ENCODE measurements at places on chromosomes 1 and 21.

GRCh38 chr1:68454534-68454933, 4.8 kb upstream of the RPE65 start:
- no peak for DNase-seq

DNA sequence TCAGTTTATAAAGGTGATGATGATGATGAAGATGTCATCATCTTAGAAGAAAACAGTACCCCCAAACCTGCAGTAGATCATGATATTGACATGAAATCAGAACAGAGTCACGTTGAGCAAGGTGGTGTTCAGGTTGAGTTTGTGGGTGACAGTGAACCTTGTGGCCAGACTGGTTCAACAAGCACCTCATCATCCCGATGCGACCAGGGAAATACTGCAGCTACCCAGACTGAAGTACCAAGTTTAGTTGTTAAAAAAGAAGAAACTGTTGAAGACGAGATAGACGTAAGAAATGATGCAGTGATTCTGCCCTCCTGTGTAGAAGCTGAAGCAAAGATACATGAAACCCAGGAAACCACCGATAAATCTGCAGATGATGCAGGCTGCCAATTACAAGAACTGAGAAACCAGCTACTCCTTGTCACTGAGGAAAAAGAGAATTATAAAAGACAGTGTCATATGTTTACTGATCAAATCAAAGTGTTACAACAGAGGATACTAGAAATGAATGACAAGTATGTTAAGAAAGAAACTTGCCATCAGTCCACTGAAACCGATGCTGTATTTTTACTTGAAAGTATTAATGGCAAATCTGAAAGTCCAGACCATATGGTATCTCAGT, 16.0 kb upstream of the CHAF1B start:
- DNase-seq, result no peak

GRCh38 chr1:160659566-160659965, 12.7 kb upstream of the SLAMF1 start:
- DNase-seq, result no peak

DNA sequence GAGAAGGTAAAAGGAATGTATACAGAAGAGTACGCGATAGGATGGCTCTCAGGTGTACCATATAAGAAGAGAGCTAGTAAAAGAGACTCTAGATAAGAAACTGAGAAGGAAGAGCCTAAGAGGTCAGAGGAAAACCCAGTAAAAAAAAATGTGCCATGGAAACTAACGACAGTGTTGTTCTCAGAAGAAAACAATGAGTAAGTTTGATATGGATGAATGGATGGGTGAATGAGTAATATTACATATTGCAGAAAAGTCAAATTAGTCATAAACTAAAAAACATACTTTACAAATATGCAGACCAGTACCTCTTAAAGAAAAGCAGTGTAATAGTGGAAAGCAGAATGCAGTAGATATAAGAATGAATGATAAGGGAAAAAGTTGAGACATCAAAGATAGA, 316.2 kb downstream of the HMCN1 start:
- no peak for DNase-seq

DNA sequence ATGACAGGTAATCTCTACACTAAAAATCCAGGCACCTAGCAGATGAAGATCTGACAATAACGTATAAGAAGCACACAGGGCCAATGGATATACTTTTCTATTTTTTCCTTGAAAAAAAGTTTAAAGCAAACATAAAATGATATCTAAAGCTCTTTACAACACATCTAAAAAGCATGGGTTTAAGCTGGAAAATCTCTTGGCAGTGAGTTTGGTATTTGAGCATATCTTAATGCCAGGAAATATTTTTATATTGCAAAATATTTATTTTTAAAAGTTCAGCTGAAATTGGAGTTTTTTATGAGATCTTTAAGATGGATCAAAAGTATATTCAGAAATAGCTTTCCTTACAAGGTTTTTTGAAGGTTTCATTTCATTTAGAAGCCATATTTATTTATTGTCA, 40.5 kb downstream of the SLC5A9 start:
- DNase-seq, result no peak

GRCh38 chr1:58789322-58789856, 5.5 kb upstream of the JUN start:
- DNase-seq, result no peak

- no peak for DNase-seq
These were observed 25.7 kb downstream of the CNST start for GRCh38 chr1:246591958-246592357.

DNA sequence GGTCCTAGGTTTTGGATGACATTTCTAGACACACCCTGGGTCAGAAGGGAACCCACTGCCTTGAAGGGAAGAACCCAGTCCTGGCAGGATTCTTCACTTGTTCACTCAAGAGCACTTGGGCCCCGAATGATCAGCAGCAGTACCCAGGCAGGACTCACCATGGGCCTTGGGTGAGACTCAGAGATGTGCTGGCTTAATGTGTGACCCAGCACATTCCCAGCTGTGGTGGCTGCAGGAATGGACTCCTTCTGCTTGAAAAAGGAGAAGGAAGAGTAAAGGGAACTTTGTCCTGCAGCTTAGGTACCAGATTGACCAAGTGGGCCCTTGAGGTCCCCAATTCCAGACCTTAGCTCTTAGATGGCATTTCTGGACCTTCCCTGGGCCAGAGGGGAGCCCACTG, 12.3 kb upstream of the SMAP2 start:
- no peak for DNase-seq

DNA sequence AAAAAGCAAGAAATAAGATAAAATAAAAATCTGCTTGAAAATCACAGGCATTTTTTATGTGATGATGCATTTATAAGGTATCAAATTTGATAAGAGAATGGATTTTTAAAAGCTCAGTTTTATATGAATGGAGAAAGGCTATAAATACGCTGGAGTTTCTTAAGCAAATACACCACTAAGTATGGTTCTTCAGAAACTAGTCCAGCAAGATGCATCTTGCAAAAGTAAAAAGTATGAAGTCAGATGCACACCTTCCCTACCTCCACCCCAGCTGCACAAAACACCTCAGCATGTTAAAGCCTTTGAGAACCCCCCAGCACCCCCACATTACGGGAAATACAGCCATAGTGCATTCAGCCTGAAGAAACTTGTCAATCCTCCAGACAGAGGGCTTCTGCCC, 143.1 kb upstream of the PROX1 start:
- no peak for DNase-seq

DNA sequence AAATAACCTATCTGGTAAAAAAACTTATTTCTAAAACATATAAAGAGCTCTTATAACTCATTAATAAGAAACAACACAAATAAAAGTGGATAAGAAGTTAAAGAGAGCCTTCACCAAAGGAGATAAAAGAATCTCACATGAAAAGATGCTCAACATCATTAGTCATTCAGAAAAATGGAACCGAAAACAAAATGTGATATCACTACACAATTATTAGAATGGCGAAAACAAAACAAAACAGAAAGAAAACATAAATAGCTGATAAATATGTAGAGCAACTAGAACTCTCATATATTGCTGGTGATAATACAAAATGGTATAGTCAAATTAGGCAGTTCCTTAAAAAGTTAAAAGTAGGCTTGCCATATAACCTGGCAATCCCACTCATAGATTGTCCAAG, 1109.3 kb downstream of the PLA2G4A start:
- DNase-seq, result no peak

GRCh38 chr1:3483801-3484444, 29.5 kb downstream of the ARHGEF16 start:
- no peak for DNase-seq

GRCh38 chr1:185046668-185047067, 1.3 kb downstream of the RNF2 start:
- DNase-seq, result no peak

DNA sequence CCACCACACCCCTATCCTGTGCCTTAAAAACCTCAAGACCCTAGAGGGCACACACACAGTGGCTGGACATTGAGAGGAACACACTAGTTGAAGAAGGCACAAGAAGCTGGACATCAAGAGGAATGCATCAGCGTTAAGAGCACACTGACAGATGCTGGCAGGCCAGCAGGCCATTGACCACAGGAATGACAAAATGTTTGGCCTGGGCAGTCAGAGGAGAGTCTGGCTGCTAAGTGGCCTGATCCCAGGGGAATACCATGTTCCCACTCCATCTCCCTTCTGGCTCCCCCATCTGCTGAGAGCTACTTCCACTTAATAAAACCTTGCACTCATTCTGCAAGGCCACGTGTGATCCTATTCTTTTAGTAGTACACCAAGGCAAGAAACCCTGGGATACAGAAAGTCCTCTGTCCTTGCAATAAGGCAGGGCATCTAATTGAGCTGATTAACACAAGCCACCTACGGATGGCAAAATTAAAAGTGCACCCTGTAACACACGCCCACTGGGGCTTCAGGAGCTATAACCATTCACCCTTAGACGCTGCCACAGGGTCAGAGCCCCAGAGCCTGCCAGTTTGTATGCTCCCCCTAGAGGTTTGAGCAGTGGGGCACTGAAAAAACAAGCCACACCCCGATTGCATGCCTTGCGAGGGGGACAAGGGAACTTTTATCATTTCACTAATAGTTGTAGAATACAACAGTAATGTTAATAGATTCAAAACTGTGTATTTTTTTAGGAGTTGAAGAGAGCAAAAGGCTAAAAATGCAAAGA, 1216.1 kb upstream of the NCAM2 start:
- no peak for DNase-seq

- no peak for DNase-seq
These were observed 22.7 kb downstream of the PADI2 start for GRCh38 chr1:17096584-17096983.

GRCh38 chr1:234918961-234919761, 209.5 kb downstream of the TOMM20 start:
- DNase-seq, result no peak

GRCh38 chr1:27100335-27101053, 54.4 kb downstream of the SLC9A1 start:
- DNase-seq, result no peak

- no peak for DNase-seq
These were observed 429.9 kb upstream of the ZRANB2 start for GRCh38 chr1:71510725-71511124.

DNA sequence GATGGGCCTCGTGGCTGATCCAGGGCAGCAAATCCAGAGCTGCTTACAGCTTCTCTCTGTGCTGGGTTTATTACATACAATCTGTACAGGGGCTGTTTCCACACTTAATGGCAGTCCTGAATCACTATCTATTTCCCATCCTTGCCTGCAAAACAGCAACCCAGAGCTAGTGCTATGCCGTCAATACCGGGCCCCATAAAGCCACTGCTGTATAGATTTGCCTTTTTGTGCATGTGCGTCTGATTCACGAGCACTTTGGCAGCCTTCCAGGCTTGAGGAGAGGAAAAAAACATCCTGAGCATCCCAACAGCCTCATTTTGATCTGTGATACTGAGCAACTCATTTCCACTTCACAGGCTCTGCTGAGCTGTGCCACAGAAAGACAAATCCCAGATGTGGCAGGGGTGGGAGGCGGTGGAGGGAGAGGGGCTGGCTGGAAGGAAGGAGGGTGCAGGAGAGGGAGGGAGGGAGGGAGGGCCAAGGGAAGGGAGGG, 65.2 kb upstream of the TARBP1 start:
- no peak for DNase-seq

- DNase-seq, result no peak
These were observed 42.9 kb downstream of the COP1 start for GRCh38 chr1:176164014-176164678.

GRCh38 chr21:46434322-46434958, 24.3 kb upstream of the DIP2A start:
- no peak for DNase-seq

DNA sequence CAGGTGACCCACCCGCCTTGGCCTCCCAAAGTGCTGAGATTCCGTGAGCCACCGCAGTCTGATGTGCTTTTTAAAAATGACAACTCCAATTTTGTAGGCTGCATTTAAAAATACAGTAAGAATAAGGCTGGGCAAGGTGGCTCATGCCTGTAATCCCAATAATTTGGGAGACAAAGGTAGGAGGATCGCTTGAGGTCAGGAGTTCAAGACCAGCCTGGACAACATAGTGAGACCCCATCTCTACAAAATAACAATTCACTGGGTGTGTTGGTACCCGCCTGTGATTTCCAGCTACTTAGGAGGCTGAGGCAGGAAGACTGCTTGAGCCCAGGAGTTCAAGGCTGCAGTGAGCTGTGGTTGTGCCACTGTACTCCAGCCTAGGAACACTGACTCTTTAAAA, 23.4 kb downstream of the SLC19A2 start:
- no peak for DNase-seq

DNA sequence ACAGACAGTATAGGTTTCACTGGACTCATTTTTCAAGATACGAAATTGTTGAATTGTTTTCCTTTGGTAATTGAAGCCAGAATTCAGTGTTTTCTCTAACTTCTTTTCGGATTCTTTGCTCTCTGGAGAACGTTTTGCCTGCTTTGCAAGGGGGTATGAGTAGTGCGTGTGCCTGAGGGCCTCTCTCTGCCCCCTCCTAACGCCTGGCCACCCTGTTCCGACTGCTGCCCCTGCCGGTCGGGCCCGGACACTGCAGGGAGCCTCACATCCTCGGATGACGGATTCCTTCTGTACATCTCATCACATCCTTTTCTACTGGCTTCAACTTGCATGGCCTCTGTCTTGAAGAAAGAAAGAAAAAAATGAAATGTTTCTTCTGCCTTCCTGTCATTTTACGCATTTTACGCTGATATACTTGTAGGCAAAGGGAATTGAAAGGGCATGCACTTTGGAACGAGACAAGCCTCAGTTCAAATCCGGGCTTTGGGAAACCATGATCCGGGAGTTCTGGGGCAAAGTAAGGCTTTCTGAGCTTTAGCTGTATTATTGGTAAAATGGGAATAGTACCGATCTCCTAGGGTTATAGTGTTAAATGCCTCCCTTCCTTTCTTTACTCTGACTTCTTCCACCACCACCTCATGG, 65.1 kb downstream of the DISC1 start:
- DNase-seq, result no peak

GRCh38 chr1:62654744-62655143, 33.4 kb downstream of the DOCK7 start:
- no peak for DNase-seq

DNA sequence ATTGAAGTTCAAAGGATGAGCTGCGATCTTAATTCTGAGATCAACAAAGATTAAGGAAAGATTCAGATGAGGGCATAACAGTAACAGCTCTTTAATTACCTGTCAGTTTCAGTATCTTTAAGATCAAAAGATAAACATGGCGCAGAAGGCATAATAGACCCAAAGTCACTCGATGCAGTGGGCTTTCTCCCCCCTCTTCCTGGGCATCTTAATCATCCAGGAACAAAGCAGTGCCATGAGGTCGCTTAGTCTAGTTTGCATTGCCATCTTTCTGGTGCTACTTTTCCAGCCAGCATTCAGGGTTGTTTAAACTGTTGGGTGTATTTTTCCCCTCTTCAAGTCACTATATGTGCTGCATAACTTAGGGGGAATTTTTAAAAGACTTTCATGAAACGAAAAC, 72.3 kb downstream of the HUNK start:
- DNase-seq, result no peak

- no peak for DNase-seq
These were observed 172.0 kb downstream of the HMCN1 start for GRCh38 chr1:185906186-185906585.
